ENCODE measurements at places on chromosomes 2 and 18.

GRCh38 chr2:634636-635388 lies 42.4 kb downstream of the TMEM18 start:
- no peak for DNase-seq

DNA sequence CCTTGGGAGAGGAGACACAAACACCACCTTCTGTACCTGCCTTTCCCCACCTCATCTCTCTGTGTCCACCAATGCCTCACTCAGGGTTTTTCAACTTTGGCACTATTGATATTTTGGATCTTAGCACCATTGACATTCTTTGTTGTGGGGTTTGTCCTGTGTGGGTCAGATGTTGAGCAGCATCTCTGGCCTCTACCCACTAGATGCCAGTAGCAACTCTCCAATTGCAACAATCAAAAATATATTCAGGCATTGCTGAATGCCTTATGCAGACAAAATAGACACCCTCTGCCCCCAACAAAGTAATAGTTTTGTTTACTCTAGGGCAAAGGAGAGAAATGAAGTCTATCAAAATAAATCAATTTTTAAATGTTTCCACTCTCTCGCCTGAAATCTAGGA lies 1384.3 kb upstream of the NXPH2 start:
- no peak for DNase-seq

GRCh38 chr2:46157072-46157965 lies 139.9 kb upstream of the EPAS1 start:
- no peak for DNase-seq

DNA sequence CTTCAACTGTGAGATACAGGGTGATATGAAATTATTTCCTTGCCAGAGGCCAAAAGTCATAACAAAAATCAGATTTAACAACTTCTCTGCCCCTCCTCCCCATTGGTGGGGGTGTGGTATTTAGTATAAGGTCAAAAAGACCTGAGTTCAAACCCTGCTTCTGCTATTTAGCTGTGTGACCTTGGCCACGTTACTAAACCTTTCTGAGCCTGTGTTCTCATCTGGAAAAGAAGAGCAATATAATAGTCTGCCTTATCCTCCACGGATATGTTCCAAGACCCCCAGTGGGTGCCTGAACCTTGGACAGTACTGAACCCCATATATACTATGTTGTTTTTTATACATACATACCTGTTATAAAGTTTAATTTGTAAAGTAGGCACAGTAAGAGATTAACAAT lies 3.7 kb downstream of the CDC42EP3 start:
- no peak for DNase-seq

DNA sequence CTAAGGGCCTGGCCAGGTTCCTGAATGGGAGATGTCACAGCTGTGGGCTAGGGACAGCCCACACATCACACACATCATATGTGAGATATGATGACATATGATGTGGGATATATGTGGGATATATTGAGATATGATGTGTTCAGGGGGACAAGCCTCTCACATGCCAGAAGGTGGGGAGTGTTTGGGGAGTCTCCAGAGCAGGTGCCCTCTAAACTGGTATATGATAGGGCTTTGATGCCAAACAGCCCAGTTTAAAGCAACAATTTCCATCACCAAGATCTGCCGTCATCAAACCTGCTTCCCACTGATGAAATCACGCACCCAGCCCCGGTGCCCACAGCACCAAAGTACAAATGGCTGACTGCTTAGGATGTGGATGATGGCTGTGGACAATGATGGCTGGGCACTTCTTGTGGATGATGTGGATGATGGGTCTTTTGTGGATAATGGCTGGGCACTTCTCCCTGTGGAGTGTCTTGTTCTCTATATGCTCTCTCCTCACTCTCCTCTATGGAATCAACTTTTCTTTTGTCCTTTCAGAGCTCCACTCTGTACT lies 50.9 kb downstream of the FBLN7 start:
- no peak for DNase-seq

GRCh38 chr2:36374585-36374984 lies 19.0 kb downstream of the CRIM1 start:
- DNase-seq, result no peak

DNA sequence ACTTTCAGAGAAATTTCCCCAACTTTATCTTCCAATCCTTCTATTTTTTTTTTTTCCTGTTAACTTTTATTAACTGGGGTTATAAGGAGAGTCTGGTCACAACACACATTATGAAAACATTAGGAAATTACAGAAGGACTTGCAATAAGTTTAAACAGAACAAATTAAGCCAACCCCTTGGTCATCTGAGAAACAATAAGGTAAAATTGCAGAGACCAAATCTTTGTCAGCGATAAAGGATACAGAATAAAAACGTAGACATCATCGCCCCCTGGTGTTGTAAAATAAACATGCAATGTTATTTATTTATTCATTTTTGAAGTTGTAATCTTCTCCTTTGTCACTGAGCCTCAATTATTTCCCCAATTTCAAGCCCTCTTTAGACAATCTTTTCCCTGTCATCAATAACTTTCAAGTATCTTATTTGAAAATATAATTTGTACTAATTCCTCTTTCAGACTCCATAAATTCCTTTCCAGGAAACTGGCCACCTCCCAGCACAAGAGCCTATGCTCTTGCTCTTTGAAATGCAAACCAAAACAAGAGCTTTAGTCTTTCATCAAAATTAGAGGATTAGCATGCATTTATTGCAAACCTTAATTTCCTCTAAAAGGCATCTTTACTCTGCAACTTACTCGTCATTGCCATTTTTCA lies 19.5 kb downstream of the G6PC2 start:
- DNase-seq, result no peak

- DNase-seq, result no peak
These were observed 94.6 kb upstream of the CAVIN2 start for GRCh38 chr2:191941376-191941929.

- no peak for DNase-seq
These were observed 114.5 kb downstream of the KLHL29 start for GRCh38 chr2:23499439-23499838.

DNA sequence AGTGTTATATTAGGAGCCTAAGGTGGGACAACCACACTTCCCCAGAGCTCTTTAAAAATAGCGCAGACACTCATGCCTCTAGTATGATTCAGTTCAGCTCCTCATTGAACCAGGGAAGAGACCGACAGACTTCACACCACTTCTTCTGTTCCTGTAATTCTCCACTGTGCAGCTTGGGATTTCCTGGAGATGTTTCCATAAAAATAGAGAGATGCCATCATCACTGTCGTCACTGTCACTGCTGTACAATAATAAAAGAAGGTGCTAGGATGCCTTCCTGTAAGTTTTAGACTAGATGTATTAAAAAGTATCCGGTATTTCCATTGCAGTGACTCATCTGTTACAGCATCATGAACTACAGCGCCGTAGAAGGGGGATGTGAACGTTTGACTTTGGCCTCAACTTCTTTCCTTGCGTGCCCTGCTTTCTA lies 110.9 kb downstream of the FAM210A start:
- DNase-seq, result no peak

- DNase-seq, result no peak
These were observed 39.7 kb upstream of the IGFBP5 start for GRCh38 chr2:216735086-216735485.

GRCh38 chr2:30259071-30259470 lies 27.7 kb downstream of the LBH start:
- no peak for DNase-seq

DNA sequence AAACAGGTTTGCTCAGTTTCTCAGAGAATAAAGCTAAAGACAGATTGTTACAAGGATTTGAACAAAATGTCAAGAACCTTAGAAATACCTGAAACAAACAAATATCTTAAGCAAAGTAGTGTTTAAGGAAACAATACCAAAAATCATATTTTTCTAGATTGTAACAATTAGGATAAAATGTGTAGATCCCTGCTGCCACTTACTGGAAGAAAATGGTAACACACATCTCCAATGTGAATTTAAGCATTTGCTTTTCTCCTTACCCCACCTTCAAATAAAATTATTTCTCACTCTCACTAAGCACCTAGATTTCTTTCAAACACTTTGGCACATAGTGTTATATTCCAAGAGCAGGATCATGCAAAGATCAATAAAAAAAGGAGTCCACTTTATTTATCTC lies 34.9 kb downstream of the SUCLG1 start:
- no peak for DNase-seq

DNA sequence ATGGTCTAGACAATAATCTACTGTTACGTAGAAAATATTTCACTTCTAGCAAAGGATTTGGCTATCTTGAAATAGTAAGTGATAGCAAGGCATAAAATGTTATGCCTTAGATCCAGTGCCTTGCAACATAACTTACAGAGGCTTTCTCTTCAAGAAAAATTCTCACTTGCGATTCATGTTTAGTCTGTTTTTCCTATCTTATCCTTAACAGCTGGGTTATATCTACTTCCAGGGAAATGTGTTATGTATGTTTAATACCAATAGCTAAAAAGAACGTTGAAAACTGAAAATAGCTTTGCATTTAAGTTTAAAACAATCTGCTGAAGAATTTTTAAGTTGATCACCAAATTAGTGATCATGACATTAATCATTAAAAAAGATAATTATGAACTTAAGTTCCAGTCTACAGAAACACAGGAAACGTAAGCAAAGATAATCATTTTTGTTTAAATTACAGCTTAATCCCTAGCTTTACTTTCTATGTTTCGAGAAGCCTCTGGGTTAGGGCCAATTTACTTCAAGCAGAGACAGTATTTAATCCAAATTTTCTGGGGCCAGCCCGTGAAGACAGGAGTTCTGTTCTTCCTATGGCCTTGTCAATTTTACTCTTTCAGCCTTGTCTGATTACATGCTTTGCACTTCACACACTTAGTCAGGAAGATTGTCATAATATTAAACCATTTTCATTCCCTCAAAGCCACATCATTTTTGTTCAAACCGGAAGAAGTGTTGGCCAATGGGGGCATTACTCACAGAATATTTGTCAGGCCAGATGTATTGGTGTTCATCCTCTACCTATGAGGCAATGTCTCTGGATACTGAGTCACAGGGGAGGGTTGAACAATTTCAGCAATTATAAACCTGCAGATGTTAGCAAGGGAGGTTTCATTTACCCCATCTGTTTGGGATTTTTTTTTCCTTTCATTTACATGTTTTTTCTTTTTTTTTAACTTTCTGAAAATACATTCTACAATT lies 1132.9 kb upstream of the ZEB2 start:
- no peak for DNase-seq

DNA sequence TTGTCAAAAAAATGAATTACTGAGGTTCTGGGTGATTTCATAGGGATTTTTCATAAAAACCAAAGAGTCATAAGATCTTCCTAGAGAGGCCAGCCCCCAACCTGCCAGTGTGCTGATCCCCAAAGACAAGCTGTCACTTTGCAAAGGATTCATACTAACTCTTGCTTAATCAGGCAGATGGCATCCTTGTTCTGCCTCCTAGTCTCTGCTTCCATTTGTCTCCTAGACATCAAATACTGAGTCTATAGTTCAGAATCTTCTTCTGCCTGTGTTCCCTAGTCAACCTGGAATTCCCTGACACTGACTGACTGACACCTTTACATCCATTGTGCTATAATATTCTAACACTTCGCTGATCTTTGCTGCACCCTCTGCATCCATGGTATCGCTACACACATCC lies 84.9 kb downstream of the SLC8A1 start:
- no peak for DNase-seq

- DNase-seq, result no peak
These were observed 31.0 kb upstream of the ZEB2 start for GRCh38 chr2:144550911-144551310.

GRCh38 chr18:14939141-14939540 lies 191.2 kb downstream of the ANKRD30B start:
- DNase-seq, result no peak

GRCh38 chr2:44692821-44693220 lies 248.7 kb upstream of the SIX3 start:
- no peak for DNase-seq

DNA sequence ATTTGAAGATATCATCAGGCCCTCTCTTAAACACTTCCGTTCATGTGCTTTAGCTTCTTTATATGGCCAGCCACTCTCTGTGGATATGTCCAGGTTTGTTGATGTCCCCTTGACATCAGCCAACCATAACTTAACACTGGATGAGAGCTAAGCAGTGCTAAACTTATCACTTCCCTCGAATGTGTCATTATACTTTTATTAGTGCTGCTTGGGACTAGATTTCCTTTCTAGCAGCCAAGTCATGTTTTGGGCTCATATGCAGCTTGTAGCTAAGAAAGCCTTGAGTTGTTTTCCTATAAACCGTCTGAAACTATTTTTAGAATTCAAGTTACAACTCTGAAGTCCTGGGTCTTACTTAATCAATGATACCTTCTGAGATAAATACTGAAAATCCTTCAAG lies 144.8 kb upstream of the TNP1 start:
- no peak for DNase-seq

DNA sequence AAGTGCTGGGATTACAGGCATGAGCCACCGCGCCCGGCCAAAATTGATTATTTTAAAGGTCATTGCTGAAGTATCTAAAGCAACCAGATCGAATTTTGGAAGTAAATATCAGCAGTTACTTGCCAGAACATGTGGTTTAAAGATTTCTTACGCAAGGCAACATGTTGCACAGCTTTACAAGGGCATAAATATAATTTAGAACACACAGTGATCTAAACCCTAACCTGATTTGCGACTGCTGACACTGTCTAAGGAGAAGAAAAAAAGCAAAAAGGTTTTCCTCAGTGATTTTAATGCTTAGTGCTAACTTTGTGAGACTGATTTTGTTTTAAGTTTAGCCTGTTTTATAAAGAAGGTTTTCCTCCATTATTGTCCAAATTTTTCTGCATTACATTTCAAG lies 569.9 kb upstream of the LINC00305 start:
- DNase-seq, result no peak

- DNase-seq, result no peak
These were observed 297.3 kb upstream of the MEIS1 start for GRCh38 chr2:66137606-66138130.

DNA sequence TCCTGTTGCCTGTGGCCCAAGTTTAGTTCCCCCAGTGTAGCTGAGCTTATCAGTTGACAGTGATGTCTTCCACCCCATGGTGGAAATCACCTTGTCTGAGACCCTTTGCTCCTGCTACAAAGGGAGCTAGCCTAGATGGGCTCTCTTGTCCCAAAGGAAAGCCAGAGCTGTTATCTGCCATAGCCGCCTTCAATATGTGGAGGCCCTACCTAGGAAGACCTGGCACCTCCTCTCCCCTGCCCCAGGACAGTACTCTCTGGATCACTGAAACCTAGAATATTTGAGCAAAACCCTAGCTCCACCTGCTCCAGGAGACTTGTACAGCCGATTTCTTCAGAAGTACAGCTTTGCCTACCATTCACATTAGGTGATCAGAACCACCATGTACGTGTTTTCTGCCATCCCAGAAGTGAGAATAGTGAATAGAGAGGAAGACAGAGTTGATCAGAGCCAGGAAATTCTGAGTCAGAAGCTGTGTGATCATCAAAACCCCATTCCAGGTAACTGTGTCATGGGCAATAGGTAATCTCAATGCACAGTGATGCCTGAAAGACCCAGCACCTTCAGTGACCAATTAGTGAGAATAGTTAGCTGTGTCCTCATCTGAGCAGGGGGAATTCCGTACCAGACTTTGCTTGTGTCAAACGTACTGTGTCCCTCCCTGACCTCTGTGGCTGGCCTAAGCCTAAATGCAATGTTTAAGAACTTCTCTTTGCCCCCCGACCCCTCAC lies 138.4 kb upstream of the ALPP start:
- DNase-seq, result peak; percentile 15
